CD4-positive, alpha-beta memory T cell (primary cell): ENCODE measurements at places on chromosomes 7 and 10.

DNA sequence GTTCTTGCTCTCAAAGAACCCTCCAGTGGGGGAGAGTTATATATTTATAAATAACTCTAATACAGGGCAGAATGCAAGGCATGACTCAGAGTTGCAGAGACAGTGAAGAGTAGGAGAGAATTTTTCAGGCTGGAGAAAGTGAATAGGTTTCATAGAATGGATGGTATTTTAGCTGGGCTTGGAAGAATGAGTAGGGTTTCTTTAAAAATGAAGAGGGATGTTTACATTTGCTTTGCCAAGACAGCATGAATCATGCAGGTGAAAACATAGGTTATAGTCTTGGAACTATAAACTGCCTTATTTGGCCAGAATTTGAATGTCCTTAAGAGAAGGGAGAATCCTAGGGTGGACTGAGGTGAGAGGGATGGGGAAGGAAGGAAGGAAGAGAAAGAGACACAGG lies 124.8 kb downstream of the CPED1 start:
- DNase-seq, result no peak

GRCh38 chr7:131105294-131105798 lies 222.3 kb upstream of the MKLN1 start:
- DNase-seq, result no peak

DNA sequence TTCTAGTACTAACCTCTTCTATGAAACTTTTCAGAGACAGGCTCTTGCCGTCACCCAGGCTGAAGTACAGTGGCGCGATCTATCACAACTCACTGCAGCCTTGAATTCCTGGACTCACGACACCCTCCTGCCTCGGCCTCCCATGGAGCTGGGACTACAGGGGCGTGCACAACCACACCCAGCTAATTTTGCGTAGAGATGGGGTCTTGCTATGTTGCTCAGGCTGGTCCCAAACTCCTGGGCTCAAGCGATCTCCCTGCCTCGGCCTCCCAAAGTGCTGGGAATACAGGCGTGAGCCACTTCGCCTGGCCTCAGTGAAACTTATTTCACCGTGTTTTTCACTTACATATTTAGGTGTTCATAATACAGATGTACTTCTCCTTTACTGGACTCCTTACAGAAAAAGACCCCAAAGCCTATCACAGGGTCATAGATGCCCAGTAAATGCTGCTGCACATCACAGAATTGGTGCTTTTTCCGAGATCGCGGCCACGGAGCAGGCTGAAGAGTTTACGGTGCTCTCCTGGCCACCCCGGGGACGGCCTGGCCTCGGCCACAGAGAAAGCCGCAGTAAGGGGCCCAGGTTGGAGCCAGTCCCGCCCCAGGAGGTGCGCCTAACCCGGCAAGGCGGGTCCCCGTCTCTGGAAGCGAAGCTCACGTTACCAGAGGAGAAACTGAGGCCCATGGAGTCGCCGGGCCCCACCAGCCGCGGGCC lies 595 bp downstream of the TBL2 start:
- no peak for DNase-seq

DNA sequence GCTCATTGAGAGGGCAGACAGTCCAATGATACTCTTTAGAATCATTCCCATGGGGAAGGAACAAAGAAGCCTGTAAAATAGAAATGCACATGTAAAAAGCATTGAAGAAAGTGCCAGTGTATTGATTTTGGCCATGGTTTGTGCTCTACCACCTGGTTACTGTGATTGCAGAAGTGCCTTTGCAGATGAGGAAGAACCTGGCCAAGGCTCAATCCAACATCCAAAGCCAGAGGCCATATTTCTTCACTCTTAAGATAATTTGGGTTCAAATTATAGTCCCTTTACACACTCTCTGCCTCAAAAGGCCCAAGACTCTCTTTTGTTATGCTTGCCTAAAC lies 122.1 kb downstream of the EGFR start:
- DNase-seq, result no peak

- no peak for DNase-seq
Measured at GRCh38 chr7:39356172-39356925, 209.9 kb upstream of the YAE1 start.

GRCh38 chr7:113371416-113372043 lies 253.2 kb upstream of the SMIM30 start:
- DNase-seq, result no peak

- no peak for DNase-seq
Measured at GRCh38 chr7:87398446-87398845, 53.0 kb downstream of the CROT start.

DNA sequence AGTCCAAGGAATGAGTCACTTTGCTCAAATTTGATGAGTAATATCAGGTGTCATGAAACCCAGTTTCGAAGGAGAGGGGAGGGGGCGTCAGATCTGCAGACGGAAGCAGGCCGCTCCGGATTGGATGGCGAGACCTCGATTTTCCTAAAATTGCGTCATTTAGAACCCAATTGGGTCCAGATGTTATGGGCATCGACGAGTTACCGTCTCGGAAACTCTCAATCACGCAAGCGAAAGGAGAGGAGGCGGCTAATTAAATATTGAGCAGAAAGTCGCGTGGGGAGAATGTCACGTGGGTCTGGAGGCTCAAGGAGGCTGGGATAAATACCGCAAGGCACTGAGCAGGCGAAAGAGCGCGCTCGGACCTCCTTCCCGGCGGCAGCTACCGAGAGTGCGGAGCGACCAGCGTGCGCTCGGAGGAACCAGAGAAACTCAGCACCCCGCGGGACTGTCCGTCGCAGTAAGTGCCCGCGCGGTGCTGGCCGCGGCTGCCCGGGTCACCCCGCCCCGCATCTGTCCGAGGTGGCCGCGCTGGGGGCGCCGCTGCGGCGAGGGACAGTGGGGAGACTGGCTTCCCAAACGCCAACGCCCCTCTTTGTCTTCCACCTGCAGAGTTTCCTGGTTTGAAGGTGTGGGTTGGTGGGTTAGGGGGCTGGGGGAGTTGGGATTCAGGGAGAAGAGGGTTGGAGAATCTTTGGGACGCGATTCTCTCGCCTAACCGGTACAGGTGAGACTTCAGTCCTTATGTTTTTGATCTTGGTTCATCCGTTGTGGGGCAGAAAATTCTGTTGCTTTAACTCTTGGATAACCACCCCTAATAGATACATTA lies at the start of gene TAC1:
TSS of gene TAC1 (plus strand) at position 351 of the 829 bp plus-strand sequence. CDS start 527 bp downstream, outside the sequence.
- no peak for DNase-seq

GRCh38 chr7:116516324-116516723 lies 8.5 kb upstream of the CAV1 start:
- DNase-seq, result no peak

GRCh38 chr10:59072038-59072437 lies 104.4 kb upstream of the PHYHIPL start:
- DNase-seq, result no peak

GRCh38 chr10:22629126-22629525 lies 85.3 kb downstream of the PIP4K2A start:
- no peak for DNase-seq

DNA sequence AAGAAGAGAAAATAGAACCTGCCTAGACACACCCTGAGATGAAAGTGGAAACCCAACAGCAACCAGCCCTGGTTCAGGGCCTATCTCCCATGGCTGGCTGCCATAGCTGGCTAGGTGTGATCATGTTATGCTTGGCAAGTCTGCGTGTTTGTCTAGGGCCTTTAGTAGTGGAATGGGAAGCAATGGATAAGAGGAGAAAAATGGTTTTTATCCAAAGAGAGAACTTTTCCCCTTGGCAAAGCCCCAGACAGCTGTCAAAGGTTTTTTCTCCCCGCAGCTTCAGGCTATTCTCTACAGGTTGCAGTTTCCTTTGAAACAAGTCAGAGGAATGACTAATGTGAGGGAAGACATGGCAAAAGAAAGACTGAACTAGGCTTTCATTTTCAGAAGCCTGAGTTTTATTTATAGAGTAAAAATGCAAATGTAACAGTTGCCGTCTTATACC lies 161.5 kb downstream of the SEMA3D start:
- DNase-seq, result no peak

GRCh38 chr10:123888256-123888655 lies 3.4 kb downstream of the CPXM2 start:
- DNase-seq, result no peak

DNA sequence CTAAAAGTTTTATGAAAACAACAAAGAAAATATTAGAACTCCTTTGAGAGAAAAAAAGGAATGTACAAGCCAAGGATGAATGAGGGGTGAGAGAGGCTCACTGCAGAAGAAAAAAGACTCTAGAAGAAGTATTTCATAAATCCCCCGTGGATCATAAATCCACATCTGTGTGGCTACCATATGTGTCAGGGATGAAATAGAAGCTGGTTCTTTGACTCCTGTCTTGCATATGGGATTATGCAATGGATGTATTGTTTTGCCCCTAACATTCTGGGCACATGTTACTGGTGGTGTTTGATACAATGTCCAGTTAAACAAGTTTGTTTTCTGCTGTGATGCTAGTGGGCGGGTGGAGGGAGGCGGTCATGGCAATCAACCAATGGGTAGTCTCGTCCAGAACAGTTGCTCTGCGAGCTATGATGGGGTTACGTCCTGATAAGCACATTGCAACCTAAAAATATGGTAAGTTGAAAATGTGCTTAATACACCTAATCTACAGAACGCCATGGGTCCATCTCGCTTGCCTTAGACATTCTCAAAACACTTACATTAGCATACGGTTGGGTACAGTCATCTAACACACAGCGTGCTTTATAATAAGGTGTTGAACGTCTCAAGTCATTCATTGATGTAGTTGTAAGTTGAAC lies 34.1 kb upstream of the PITRM1 start:
- no peak for DNase-seq

DNA sequence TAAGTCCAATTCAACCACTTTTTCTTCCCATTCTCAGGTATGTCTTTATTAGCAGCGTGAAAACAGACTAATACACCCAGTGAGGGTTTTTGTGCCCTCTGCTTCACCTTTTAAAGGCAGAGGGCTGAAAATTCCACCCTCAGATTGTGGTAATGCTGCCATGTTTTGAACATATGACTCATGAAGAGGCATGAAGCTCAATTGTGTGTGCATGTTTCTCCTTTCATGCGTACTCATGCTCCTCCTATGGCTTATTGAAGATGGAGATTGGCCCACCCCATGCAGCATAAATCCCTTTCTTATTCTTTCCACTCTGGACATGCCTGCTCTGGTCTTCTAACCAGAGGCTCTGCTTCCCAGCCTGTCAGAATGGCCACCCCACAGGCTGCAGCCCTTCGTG lies 168.0 kb upstream of the PRKCQ start:
- DNase-seq, result no peak

DNA sequence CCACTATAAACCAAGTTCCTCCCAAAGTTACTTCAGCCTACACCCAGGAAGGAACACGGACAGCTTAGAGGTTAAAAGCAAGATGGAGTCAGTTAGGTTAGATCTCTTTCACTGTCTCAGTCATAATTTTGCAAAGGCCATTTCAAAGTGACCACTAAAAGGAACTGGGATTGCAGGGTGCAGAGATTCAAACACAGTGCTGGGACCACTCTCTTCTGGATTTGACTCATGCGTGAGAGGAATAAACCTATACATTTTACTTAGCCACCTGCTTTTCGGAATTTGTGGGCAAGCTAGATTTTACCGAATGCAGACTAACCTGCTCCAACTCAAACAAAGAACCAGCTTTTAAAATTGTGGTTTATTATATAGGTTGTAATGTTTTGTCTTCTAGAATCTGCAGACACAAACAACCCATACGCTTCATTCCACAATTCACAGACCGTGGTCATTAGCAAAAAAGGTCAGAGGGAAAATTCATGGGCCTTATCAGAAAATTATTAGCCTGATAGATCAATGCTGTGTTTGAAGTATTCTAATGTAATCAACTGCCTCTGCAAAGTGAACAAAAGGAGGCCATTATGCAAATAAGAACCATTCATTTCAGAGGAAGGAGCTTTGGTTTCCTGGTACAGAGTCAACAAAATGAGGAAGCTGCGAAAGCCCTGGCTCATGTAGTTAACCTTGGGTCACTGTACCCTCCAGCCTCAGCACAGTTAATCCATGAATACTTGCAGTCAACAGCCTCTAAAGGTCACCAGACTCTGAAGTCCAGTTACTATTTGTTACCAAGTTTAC lies 342.7 kb upstream of the KLF6 start:
- DNase-seq, result no peak
